ENCODE measurements at places on chromosomes 5 and 9.

GRCh38 chr5:135230251-135230925, 168.6 kb downstream of the MACROH2A1 start:
- no peak for DNase-seq

DNA sequence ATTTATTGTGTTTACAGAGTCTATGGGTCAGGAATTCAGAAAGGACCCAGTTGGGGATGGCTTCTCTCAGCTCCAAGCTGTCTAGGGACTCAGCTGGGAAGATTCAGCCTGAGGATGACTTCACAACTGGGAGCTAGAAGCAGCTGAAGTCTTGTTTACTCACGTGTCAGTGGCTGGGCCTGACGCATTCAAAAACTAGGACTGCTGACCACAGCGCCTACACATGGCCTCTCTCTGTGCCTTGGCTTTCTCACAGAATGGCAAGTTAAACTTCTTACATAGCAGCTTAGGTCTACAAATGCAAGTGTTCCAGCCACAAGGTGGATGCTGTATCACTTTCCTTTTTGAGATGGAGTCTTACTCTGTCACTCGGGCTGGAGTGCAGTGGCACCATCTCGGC, 16.3 kb upstream of the PPP2CA start:
- no peak for DNase-seq

GRCh38 chr9:137219757-137220316, 2.2 kb downstream of the RNF208 start:
- DNase-seq = no peak

DNA sequence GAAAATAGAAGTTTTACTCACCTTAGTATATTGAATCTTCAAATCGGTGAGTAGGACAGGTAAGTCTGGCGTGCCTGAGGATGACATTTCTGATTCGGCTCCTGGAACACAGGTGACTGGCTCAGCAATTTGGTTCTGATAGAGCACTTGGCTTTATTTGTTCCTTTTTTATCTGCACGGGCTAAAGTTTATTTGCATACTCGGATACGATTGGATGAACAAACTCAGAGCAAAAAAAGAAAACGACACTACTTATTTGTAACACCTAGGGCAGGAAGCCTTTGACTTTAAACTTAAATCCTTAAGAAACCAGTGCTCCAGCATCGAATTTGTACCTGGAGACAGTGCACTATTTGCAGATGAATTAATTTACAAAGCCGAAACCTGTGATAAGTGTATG, at the start of gene ALDH1A1:
ALDH1A1 (minus strand) TSS at position 140 of the 400 bp plus-strand sequence; CDS start at position 87, 53 bp downstream.
- DNase-seq = no peak
